ENCODE measurements at places on chromosomes 4 and X. TPM values are rescaled to one million over a fixed set of nuclear protein-coding genes. Genes with fewer than 3 reads are reported as not detected.

Gene COL4A5
- 15.2 TPM for total RNA-seq

Gene DAPP1
- total RNA-seq: 0.25 TPM

Gene USP51
- 3.7 TPM for total RNA-seq

Gene ATP6AP2
- 101 TPM for total RNA-seq

Gene BCORL1
- 6.4 TPM for total RNA-seq

Gene PLK4
- total RNA-seq: 9.3 TPM

Gene PAGE2B
- total RNA-seq: not detected

Gene F9
- total RNA-seq: not detected

Gene GPR78
- total RNA-seq: under 0.01 TPM

Gene SRPX
- 2.0 TPM for total RNA-seq

Gene TFDP3
- not detected for total RNA-seq

Gene XAGE1A
- total RNA-seq: not detected

Gene SYTL4
- 2.2 TPM for total RNA-seq

Gene DACH2
- total RNA-seq: 3.7 TPM

Gene SPP1
- 73.0 TPM for total RNA-seq

Gene RIBC1
- total RNA-seq: 0.74 TPM

Gene SORCS2
- 8.9 TPM for total RNA-seq

Gene PAK3
- total RNA-seq: 85.8 TPM

Gene GASK1B
- total RNA-seq: 14.3 TPM

Gene SMIM10
- 0.49 TPM for total RNA-seq

Gene COL4A6
- total RNA-seq: 3.2 TPM

Gene SPANXN4
- total RNA-seq: not detected

Gene TMPRSS11D
- total RNA-seq: not detected

Gene DGKK
- total RNA-seq: 0.49 TPM

Gene CT45A6
- not detected for total RNA-seq

Gene GRIPAP1
- 27.8 TPM for total RNA-seq

Gene SRPX2
- total RNA-seq: 1.2 TPM

Gene ZNF732
- total RNA-seq: 0.49 TPM

Gene PITX2
- not detected for total RNA-seq

Gene CLGN
- 4.2 TPM for total RNA-seq

Gene ZNF711
- total RNA-seq: 103 TPM
